ENCODE measurements at places on chromosomes 3 and 15.
A peak's percentile ranks its signal among the peaks of the same experiment; 100 is the strongest.

GRCh38 chr3:49654955-49655556 is 19.1 kb upstream of the APEH start:
- DNase-seq, result no peak

GRCh38 chr3:10470120-10471053 is 35.0 kb downstream of the ATP2B2 start:
- no peak for DNase-seq

GRCh38 chr3:37986479-37987314 is 3.9 kb upstream of the VILL start:
- DNase-seq, result no peak

DNA sequence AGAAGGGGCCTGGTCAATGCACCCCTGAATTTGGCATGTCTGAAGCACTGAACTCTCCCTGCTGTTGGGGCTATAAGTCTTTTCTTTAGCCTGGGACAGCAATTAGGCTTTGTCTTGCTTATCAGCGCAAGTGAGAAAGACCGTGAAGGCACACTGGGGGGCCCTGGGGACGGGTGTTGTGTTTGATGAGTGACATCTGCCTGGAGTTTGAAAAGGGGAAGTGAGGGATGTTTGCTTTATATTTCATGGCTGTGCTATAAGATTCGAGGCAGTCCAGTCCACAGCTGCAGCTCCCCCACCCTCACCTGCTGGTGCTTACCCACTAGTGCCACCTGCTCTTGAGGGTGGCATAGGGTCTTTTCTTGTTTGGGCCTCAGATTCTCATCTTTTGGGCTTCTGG is 44.8 kb downstream of the CEMIP start:
- DNase-seq, result no peak

DNA sequence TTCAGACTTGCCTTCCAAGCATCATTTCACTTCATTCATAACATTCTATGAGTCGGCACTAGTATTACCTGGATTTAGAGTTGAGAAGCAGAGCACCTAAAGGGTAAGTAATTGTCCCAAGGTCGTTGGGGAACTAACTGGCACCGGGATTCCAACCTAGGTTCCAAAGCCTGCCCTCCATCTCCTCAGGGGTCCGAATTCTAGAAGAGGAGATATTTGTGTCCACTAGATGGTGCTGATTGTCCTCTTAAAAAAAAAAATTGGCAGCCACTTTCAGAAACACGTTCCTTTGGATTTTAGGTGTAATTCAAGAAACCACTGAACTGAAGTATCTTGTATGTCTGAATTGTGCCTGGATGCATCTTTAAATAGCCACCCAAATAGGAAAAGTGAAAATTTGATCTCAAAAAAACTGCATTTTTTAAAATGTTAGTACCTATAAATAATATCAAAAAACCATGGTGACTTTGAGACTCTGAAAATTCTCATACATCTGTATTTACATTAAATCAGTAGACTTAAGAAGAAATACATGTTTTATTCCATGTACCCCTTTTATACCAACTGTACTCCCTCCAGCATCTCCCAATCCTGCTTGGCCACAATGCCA is 3.9 kb upstream of the FSIP1 start:
- no peak for DNase-seq

DNA sequence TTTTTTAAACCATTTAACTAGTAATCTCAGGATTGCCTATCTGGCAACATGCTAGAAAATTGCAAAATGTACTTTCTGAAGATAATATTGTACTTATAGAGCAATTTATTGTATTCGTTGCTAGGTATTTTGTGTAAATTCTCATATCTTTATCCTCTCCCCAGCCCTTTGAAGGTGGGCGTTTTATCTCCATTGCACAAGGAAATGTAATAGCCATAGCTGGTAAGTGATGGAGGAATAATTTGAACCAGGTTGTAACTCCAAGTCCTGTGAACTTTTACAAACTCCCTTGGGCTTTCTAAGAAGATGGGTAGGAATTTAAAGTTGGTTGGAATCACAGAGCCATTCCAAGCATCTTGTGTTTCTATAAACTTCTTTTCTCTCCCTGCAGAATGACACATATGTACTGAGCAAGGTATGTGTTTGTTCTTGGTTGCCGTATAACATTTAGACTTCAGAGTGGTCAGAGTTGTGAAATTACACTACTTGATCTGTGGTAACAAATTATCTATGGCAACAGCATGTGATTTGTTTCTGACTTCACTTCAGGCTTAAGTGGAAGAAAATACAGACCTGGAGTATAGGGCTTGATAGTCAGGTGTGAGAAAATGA is 170.9 kb downstream of the AKAP13 start:
- DNase-seq, result no peak

DNA sequence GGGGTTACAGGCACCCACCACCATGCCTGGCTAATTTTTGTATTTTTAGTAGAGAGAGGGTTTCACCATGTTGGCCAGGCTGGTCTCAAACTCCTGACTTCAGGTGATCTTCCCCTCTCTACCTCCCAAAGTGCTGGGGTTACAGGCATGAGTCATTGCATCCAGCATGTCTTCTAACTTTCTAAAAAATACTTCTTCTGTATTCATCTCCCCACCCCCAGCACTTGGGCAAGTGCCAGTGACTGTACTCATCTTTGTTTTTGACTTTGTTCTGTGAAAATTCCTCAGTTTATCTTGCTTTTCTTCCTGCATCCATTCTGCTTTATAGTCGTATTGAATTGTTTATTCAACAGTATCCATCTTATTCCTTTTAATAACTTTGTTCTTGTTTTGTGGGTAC is 47.6 kb downstream of the ARIH1 start:
- DNase-seq, result no peak

- DNase-seq, result peak; percentile 58
Observed at GRCh38 chr15:74988007-74988800, 7.2 kb upstream of the SCAMP5 start.

GRCh38 chr3:183181606-183182005 is 19.1 kb upstream of the LAMP3 start:
- DNase-seq, result no peak

- DNase-seq, result no peak
Observed at GRCh38 chr3:67646586-67647234, 7.7 kb downstream of the SUCLG2 start.

GRCh38 chr15:99507504-99508310 is 58.1 kb upstream of the MEF2A start:
- DNase-seq, result no peak

- DNase-seq, result peak; percentile 45
Observed at GRCh38 chr15:38252481-38253350, at the start of gene SPRED1. Gene SPRED1, plus strand, starts transcription at chr15:38252836. Its CDS starts 350 bp downstream, at chr15:38253186.

DNA sequence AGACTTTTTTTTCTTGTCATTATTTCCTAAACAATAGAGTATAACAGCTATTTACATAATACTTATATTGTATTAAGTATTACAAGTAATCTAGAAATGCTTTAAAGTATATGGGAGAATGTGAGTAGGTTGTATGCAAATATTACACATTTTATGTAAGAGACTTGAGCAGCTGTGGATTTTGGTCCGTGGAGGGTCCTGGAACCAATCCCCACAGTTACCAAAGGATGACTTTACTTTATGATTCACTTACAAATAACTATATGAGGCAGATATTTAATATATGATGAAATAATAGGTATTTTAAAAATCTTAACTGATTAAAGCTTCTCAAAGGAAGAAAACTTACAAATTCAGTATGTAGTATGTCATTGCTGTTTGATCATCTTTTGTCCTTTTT is 56.3 kb downstream of the PPP2R3A start:
- no peak for DNase-seq

GRCh38 chr15:60745469-60746061 is 266.6 kb upstream of the ICE2 start:
- DNase-seq, result no peak

DNA sequence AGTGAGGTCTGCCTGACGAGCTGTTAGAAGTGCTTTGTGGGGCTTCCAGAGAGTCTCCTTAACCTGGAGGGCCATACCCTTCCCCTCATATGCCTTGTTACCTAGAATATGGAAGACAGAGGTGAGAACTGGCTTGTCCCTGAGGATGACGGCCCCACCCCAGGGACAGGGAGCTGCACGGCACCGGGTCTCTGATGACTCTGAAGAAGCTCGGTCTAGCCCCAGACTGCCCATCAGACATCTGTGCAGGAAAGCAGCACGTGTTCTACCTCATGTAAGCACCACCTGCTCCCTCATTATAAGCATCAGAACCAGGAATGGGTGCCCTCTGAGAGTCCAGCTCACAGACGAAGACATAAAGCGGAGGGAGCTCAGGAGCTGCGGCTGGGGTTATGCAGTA is 18.0 kb downstream of the MYO5C start:
- DNase-seq, result no peak

DNA sequence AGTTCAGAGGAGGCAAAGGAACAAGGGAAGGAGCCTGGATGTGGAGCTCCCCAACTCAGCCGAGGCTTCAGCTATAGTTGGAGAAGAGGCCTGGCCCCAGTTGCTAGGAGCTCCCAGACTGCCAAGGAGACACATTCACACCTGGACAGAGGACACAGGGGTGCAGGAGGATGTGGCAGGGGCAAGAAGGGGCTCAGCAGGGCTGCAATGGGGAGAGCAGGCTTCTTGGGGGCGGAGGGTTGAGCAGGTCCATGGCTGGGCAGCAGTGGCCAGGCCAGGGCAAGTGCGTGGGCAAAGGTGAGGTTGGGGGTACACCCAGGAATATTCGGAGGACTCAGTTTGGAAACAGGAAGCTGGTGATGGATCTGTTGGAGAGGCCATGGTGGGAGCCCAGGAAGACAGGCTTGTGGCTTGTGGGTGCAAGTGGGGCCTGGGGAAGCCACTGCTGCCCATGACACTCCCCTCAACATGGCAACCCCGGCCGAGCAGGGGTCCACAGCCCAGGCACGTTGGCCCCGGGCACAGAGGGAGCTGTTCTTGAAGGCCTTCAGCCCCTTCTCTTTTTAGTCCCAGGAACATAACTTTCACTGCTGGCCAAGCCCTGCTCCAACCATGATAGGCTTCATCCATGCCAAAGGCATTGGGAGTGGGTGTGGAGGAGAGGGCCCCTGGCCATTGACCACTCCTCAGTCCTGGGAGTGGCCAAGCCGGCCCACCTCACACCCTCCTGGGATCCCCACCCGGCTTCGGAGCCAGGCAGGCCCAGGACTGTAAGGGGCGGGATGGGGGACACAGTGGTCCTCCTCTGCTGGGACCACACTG is 33.3 kb downstream of the TSPAN3 start:
- no peak for DNase-seq

DNA sequence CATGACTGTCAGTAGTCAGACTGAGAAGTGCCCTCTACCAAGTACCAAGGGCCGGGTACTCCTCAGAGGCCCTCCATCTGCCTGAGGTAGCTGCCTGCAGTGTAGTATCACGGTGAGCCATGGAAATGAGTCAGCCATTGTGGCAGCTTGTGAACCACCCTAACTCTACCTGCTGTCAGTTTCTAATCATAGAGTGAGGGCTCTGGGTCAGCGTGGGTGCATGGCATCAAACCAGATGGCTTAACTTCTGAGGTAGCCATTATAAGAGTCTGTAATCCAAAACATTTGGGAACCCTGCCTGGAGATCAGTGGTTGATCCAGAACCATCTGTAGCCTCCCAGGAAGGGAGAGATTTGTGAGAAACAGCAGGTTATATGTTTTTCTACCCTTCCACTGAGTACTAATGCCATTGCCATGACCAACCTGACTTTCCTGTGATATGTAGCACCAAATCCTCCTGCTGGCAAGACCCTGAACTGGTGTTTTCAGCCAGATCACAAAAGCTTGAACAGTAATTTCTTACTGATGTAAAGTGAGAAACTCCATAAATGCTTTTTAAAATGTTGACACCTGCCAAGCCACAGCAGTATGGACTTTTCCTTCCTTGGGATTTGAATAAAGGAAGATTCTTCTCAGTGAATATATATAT is 38.9 kb downstream of the ABHD2 start:
- DNase-seq, result no peak

- DNase-seq, result no peak
Observed at GRCh38 chr15:93212578-93212977, 123.6 kb upstream of the RGMA start.

DNA sequence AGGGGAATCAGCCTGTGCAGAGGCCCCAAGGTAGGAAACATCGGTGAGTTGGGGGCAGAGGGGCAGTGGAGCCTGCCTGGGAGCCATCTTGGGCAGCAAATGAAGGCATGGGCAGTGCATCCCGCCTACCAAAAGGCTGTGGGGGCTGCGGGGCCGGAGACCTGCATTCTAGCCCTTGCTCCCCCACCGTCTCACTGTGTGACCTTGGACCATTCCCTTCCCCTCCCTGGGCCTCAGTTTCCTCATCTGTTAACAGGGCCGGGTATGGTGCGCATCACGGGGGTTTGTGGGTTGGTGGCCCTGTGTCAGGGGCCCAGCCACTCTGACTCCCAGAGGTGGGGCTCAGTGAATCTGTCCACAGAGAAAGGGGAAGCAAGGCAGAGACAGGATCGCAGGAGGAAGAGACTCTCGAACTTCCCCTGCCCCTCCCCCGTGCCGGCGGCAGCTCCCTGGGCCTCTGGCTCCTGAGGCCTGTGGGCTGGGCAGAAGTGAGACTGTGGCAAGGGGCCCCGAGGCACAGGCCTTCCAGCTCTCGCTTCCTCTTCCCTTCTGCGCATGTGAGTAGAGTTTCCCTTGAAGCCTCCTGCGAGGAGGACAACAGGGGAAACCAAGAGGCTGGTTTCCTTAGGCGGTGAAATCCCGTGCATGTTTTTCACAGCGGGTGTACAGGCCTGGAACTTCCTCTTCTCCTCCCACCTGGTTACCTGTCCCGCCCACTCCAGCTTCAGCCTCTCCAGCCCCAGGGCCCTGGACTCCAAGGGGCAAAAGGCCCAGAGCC is 42.9 kb downstream of the IDH2 start:
- DNase-seq, result peak; percentile 86

- peak; percentile 26 for DNase-seq
Observed at GRCh38 chr3:122679882-122680474, 661 bp upstream of the PARP14 start.

DNA sequence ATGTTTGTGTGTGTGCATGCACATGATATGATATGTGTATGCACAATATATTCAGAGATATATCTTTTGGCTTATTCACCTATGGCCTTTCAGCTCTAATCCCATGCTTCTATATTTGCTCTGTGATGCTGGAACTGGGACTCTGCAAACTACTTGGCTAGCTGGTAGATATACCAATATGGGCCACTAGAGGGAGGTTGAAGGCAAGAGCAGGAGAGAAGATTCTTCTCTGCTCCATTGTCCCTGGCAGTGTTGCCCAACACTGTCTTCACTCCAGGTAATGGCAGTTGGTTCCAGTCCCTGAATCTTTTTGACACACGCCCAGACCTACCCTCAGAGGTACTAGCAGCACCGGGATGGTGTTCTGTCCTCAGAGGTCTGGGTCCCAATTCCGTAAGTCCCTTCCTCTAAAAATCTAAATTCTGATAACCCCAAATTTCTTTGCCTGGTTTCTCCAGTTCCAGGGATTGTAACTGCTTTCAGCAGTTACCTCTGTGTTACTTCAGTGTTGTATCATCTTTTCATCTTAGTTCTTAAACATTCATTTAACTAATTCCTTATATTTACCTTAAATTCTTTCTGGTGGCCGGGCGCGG is 44.7 kb downstream of the GTPBP8 start:
- peak; percentile 6 for DNase-seq

- no peak for DNase-seq
Observed at GRCh38 chr3:185479373-185479945, 19.4 kb downstream of the TMEM41A start.

Measured in activated naive CD8-positive, alpha-beta T cell treated with anti-CD3 and anti-CD28 coated beads for 36 hours (primary cell).